ENCODE measurements at places on chromosomes 5 and 9. TPM values are rescaled to one million over a fixed set of nuclear protein-coding genes. Genes with fewer than 3 reads are reported as not detected.

DNA sequence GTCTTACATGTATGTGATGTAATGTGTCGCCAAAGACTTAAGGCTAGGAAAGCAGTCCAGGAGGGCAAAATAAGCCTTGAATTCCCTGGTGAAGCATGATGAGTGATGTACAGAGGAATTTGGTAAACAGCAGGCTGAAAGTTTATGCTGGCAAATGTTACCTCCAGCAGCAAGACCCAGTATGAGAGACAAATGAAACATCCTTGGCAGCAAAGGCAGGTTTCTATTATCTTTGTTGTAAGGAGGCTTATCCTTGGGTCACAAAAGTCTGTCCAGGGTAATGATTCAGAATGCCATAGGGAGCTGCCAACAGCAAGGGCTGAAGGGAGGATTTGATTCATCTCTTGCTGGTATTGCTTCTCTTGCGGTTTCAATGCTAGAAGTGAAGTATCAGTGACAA, 75.9 kb upstream of the HTR4 start:
- H3K4me1 ChIP-seq = peaks cover 8% of the 10 kb centered on the region
- H3K27me3 ChIP-seq = peaks cover 8% of the 10 kb centered on the region
- no peaks in the 10 kb centered on the region for H3K36me3 ChIP-seq
- H3K4me3 ChIP-seq = no peak overlapping the region

- H3K27me3 ChIP-seq = no peaks in the 10 kb centered on the region
- peak overlapping the region; percentile 18 for H3K27ac ChIP-seq
- DNase-seq = peak; percentile 45
- peaks cover 71% of the 10 kb centered on the region for H3K36me3 ChIP-seq
- H3K4me1 ChIP-seq = peaks cover 18% of the 10 kb centered on the region
These were observed 33.8 kb downstream of the TGFBI start for GRCh38 chr5:136062366-136063274.

- peaks cover 3% of the 10 kb centered on the region for H3K36me3 ChIP-seq
- no peaks in the 10 kb centered on the region for H3K27me3 ChIP-seq
- no peak for DNase-seq
- no peak overlapping the region for H3K27ac ChIP-seq
- no peaks in the 10 kb centered on the region for H3K4me1 ChIP-seq
These were observed 253.3 kb downstream of the EDIL3 start for GRCh38 chr5:84131372-84131771.

GRCh38 chr9:2489838-2490314, 131.7 kb upstream of the VLDLR start:
- peak; percentile 60 for DNase-seq
- H3K27me3 ChIP-seq = no peaks in the 10 kb centered on the region
- H3K4me1 ChIP-seq = peaks cover 5% of the 10 kb centered on the region
- no peak overlapping the region for H3K4me3 ChIP-seq
- H3K36me3 ChIP-seq = no peaks in the 10 kb centered on the region

- no peaks in the 10 kb centered on the region for H3K27me3 ChIP-seq
- H3K4me1 ChIP-seq = no peaks in the 10 kb centered on the region
- H3K36me3 ChIP-seq = no peaks in the 10 kb centered on the region
- H3K27ac ChIP-seq = no peak overlapping the region
- no peak for DNase-seq
- no peak overlapping the region for H3K4me3 ChIP-seq
These were observed 70.3 kb upstream of the ZFR start for GRCh38 chr5:32514806-32515205.

- DNase-seq = no peak
- no peak overlapping the region for H3K4me3 ChIP-seq
- H3K36me3 ChIP-seq = no peaks in the 10 kb centered on the region
- peaks cover 3% of the 10 kb centered on the region for H3K4me1 ChIP-seq
- no peak overlapping the region for H3K27ac ChIP-seq
These were observed 153.2 kb downstream of the MELK start for GRCh38 chr9:36725777-36726356.

Gene FAF2
- 50.3 TPM for total RNA-seq

Gene NXNL2
- 3.2 TPM for total RNA-seq

All from IMR-90 (cell line).